Smooth muscle cell of the umbilical artery (primary cell): ENCODE measurements at places on chromosomes 6 and 20. TPM values are rescaled to one million over a fixed set of nuclear protein-coding genes. Genes with fewer than 3 reads are reported as not detected.

Gene SLC22A3
- total RNA-seq = 142 and 243 TPM in 2 replicates

Gene SLC22A2
- total RNA-seq = 0.23 and 3.0 TPM in 2 replicates

Gene EPHA7
- total RNA-seq = under 0.01 and 1.1 TPM in 2 replicates

Gene LY6G5C
- 0.51 and 0.59 TPM in 2 replicates for total RNA-seq

Gene CLIC5
- total RNA-seq = not detected in 2 replicates

Gene PTCRA
- total RNA-seq = not detected in 2 replicates

Gene METTL24
- not detected in 2 replicates for total RNA-seq

Gene PSMB9
- total RNA-seq = 11.6 and 12.9 TPM in 2 replicates

Gene DOK5
- 17.2 and 19.8 TPM in 2 replicates for total RNA-seq

Gene CTAGE9
- not detected in 2 replicates for total RNA-seq

Gene PPP1R16B
- total RNA-seq = 0.05 and 0.30 TPM in 2 replicates

Gene TUBB2B
- 5.6 and 18.3 TPM in 2 replicates for total RNA-seq

Gene CST8
- not detected in 2 replicates for total RNA-seq

Gene DLK2
- total RNA-seq = 0.30 and 1.6 TPM in 2 replicates

Gene C6orf52
- 0.30 TPM in 1 of 2 replicates, not detected in the other for total RNA-seq

Gene CTCFL
- not detected in 2 replicates for total RNA-seq

Gene CALHM6
- 0.42 and 2.1 TPM in 2 replicates for total RNA-seq

Gene SGK2
- total RNA-seq = under 0.01 and 0.74 TPM in 2 replicates

Gene FAM110A
- 0.59 and 1.8 TPM in 2 replicates for total RNA-seq

Gene SUMO4
- total RNA-seq = 2.1 and 3.2 TPM in 2 replicates

Gene PNLDC1
- 0.28 TPM in 1 of 2 replicates, not detected in the other for total RNA-seq

Gene ANKRD66
- not detected in 2 replicates for total RNA-seq

Gene SLPI
- not detected in 2 replicates for total RNA-seq

Gene SCGN
- total RNA-seq = not detected in 2 replicates

Gene HLA-DQA1
- not detected in 2 replicates for total RNA-seq

Gene SLC22A16
- total RNA-seq = not detected in 2 replicates

Gene CCR6
- total RNA-seq = not detected in 2 replicates

Gene KIAA0408
- total RNA-seq = 1.5 and 6.9 TPM in 2 replicates

Gene AMD1
- total RNA-seq = 42.5 and 93.0 TPM in 2 replicates

Gene DPPA5
- total RNA-seq = not detected in 2 replicates

Gene ELOVL2
- 0.65 and 0.89 TPM in 2 replicates for total RNA-seq

Gene RPS6KA2
- total RNA-seq = 55.8 and 69.4 TPM in 2 replicates

Gene ADGRF4
- total RNA-seq = 0.23 and 1.2 TPM in 2 replicates

Gene MUCL3
- not detected in 2 replicates for total RNA-seq

Gene CENPW
- 2.7 and 6.3 TPM in 2 replicates for total RNA-seq

Gene TOX2
- 2.1 and 2.2 TPM in 2 replicates for total RNA-seq

Gene KHDC1L
- total RNA-seq = not detected in 2 replicates

Gene ID4
- 2.4 and 2.6 TPM in 2 replicates for total RNA-seq

Gene GTPBP2
- 68.4 and 71.3 TPM in 2 replicates for total RNA-seq
